ENCODE measurements at places on chromosomes 1 and 21.

DNA sequence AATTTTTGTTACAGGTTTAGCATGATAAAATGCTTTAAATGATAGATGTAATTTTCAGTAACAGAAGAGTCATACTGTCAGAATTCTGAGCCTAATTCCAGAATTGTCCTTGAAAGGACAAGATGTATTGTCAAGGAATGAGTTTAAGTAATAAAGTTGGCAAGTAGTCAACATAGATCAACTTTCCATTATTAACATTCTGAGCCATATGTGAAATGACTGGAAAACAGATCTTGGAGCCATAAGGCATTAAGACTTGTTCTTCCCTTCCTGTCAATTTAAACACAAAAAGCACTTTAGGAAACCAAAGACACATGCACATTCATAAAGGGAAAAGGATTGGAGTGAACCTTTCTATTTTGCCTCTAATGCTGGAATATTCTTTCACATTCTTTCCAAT is 107.0 kb downstream of the ODF2L start:
- DNase-seq: no peak

DNA sequence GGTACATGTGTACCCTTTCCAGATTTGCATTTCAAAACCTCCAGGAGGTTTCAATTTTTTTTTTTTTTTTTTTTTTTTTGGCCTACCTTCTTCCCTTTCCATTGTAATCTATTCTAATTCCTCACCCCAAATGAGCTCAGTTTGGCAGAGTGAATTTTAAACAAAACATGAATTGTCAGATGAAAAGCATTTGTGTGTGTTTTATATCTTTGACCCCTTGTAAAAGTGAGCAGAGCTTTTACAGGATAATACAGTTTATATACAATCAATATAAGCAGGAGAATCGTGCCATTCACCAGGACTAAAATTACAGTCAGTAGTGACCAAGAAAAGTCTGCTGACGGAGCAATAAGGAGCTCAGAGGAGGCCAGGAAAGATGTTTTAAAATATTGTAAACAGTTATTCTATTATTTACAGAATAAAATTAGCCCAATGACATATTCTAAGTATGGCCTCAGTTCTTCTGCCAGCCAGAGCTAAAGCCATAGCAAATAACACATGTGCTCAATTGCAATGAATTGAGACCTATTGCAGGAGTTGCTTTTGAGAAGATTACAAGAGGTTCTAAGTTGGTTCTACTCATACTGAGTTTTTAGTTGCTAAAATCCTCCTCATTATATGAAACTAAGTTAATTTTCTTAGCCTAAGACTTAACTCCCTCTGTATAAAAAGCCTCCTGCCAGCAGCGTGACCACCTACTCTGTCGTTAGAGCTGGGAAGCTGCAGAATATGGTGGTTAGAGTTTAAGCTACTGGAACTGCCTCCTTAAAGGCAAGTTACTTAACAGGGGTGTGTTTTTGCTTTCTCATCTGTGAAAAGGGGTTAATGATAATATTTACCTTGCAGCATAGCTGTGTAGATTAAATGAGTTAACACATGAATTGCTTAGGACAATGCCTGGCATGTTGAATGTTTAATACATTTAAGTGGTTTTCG is 50.8 kb upstream of the ZNF326 start:
- DNase-seq: no peak

DNA sequence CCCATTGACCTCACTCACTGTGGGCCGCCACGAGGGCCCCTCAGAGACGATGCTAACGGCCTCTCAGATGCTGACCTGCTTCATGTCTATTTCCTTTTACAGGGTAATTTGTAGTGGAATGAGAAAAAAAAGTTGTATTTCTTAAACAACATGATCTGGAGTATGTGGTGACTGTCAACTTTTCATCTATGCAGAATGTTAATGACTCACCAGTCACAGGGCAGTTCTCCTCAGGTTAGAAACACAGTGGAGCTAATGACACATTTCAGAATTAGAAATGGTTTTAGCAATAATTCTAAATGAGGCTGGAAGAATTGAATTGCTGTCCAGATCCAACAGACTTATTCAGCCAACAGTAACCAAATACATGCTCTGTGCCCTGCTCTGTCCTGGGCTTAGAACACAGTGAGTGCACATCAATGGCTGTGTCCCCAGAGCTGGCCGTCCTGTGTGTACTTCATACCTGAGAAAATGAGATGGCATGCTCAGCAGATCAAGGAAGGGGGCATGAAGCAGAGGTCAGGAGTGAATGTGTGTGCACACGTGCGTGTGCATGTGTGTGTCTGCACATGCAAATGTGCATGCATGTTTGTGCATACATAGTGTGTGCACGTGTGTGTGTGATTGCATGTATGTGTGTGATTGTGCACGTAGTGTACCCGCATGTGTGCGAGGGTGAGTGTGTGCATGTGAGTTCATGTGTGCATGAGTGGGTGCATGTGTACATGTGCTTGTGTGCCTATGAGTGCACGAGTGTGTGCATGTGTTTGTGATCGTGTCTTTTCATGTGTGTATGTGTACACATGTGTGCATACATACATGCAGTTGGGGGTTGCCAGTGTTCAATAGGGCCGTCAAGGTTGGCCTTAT is 145.3 kb downstream of the PCBP3 start:
- no peak for DNase-seq

- no peak for DNase-seq
Observed at GRCh38 chr21:33586927-33587326, 1.6 kb downstream of the DONSON start.

DNA sequence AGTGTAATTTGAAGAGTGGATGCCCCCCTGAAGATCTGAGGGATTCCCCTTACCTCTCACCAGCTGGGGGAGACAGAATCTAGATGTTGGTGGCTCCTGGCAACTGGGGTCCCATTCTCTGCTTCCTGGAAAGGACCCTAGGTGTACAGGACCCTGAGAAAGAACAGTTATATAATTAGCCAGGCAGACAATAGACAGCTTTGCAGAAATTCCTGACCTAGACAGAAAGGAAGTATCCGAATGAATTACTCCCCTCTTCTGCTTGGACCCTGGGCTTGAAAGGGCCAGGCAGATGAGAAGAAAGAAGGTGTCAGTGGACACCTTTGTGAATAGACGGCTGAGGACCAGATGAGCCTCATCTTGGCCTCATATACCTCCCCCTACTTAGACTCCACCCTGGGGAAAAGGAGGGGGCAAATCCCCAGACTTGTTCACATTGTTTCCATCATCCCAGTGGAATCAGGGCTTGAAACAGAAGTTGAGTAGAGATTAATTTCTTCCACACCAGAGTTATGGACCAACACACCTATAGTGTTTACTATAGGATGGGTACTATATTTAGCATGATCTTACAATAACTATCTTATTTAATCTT is 1.8 kb upstream of the IQGAP3 start:
- no peak for DNase-seq

DNA sequence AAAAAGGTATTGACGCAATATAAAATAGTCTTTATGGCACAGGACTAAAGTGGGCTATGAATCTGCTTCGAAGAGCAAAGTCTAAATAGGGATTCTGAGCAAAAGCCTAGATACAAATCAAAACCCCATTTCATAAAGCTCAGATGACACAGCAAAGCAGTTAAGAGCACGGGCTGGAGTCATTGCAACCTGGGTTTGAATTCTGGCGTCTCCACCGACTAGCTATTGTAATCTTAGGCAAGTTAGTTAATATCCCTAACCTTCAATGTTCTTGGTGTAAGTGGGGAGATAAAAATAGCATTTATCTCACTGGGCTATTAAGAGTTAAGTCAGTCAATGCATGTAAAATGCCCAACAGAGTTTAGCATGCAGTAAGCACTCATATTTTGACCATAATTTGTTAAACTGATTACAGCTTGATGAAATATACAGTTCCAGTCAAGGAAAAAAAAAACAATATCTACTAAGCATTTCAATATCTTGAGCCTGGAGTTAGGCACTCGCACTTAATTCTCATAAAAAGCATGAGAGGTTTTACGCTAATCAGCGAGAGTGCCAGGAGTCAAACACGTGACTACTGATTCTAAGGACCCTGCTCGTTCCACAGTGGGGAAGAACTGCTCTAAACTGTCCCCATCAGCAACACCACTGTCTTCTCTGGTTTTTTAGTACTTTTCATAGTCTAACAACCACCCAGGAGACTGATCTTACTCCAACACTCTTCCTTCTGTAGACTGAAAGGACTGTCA is 75.5 kb downstream of the JAK1 start:
- DNase-seq: no peak

GRCh38 chr21:43689556-43690337 is 29.2 kb upstream of the PDXK start:
- no peak for DNase-seq

DNA sequence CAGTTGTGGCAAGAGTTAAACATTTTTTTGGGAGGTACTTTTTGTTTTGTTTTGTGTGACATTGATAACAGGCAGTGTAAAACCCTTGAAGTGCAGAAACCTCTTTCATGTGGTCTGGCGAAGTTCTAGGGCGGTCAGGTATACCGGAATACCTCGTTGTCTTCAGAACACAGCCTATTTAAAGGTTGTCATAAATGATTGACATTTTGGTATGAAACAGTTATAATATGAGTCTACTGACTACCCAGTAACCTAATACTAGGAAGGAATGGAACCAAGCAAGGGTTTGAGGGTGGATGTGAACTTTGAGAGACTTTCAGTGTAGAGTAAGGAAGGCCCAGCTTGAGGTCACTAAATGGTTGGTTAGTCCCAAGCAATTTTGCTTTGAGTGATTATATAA is 40.5 kb downstream of the PATJ start:
- peak; percentile 90 for DNase-seq

DNA sequence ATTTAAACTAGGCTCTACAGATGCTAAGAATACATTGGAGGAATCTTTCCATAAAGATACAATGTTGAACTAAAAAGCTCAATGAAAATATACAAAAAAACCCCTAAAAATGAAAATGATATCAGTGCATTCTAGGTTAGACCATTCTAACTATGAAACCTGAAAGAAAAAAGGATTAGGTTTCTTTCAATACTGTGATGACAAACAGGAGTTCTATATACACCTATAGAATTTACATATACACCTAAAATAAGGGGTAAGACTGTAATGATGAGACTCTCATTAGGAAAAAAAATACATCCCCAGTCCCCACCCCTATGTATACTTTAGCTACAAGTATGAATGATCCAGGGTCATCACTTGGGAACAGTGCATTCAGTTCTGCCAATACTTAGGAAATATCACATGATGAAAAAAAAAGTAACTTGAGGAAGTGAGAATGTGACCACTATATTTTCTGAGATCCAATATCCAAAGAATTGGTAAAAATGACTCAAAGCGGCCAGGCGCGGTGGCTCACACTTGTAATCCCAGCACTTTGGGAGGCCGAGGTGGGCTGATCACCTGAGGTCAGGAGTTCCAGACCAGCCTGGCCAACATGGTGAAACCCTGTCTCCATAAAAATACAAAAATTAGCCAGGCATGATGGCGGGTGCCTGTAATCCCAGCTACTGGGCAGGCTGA is 26.3 kb downstream of the SELENOF start:
- DNase-seq: no peak

GRCh38 chr1:164609089-164609488 is 50.1 kb downstream of the PBX1 start:
- DNase-seq: no peak

DNA sequence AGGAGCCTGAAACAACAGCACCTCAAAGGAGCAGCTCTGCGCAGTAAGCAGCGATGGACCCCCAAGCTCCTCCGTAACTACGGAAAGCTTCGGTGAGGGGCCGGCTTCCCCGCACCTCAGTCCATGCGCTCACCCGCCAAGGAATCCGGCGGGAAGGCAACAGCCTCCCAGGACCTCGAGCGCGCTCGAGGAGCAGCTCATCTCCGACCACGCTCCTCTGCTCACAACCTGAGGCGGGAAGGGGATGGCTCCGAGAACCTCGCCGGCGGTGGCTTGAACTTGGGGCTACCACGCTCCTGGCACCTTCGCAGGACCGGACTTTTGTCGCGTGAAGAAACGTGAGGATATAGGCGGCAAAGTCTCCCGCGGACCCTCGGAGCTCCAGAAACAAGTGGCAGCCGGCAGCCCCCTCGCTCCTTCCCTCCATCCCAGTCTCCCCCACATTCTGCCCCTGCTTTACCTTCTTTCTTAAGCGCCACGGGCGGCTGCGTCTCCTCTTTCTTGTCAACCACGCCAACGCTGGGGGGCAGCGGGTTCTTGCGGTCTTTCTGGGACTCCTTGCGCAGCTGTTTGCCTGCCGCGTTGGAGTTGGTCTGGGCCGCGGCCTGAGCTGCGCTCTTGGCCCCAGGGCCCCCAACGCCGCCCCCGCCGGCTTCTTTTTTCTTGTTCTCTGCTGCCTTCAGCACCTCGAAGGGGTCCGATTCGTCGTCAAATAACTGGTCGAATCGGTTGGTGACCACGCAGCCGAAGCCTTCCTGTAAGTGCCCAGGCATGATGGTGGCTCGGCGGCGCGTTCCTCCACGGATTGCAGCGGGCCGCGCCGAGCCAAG is 459 bp downstream of the SERBP1 start:
- no peak for DNase-seq

- no peak for DNase-seq
Observed at GRCh38 chr1:223653015-223653414, 12.5 kb downstream of the CAPN8 start.

All from Jurkat, Clone E6-1 (cell line).